ENCODE measurements at places on chromosomes 1 and 21.

DNA sequence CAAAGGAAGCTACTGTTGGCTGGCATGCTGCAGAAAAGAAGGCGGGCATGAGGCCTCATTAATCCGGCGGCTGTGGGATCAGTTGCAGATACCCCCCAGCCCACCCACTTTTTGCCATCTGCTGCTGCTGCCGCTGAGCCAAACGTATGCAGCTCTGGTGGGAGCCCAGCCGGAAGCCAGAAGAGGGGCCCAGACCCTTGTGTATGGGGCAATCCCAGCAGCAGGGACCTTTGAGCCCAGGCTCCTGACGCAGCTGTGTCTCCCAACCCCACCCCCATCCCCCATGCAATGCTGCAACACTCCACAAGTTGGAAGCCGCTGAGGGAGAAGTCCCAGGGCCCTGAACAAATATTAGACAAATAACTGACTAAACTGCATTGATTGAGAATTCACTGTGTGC lies 106.0 kb downstream of the ELAVL4 start:
- no peak for DNase-seq

- no peak for DNase-seq
Measured at GRCh38 chr1:47190857-47191256, 1.0 kb upstream of the PDZK1IP1 start.

DNA sequence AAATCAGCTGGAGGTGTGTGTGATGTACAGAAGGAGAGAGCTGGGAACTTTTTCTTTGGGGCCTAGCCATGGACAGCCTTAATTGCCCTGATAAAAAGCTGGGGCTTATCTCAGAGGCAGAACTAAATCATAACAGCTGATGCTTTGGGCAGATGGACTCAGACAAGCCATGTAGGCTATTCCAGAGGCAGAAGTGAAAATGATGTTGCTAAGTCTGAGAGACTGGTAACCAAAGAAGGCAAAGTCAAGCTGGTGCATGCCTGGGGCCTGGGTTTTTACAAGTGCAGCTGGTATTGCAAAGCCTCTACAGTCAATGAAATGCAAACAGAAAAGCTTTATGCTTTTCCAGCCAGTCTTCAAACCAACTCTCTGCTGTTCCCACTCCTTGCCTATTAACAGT lies 39.0 kb upstream of the LMX1A start:
- DNase-seq = no peak

- no peak for DNase-seq
Measured at GRCh38 chr1:47843059-47843458, 154.1 kb downstream of the TRABD2B start.

- no peak for DNase-seq
Measured at GRCh38 chr1:37040261-37040660, 5.9 kb upstream of the GRIK3 start.

DNA sequence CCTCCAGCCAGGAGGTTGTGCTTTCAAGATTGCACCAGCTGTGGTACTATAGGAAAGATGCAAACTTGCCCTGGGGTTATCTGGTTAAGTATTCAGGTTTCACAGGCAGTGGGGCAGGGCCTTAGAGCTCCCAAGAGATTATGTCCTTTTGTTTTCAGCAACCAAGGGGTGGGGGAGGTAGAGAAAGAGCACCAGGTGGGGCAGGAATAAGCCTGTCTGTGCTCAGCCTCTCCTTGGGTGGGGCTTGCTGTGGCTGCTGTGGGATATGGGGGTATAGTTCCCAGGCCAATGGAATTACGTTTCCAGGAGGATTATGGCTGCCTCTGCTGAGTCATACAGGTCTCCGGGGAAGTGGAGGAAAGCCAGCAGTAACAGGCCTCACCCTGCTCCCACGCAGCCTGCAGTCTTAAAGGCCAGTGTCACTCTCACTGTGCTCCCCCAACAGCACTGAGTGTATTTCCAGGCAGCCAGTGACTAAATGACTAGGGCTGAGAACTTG lies 508.6 kb downstream of the RWDD3 start:
- no peak for DNase-seq

DNA sequence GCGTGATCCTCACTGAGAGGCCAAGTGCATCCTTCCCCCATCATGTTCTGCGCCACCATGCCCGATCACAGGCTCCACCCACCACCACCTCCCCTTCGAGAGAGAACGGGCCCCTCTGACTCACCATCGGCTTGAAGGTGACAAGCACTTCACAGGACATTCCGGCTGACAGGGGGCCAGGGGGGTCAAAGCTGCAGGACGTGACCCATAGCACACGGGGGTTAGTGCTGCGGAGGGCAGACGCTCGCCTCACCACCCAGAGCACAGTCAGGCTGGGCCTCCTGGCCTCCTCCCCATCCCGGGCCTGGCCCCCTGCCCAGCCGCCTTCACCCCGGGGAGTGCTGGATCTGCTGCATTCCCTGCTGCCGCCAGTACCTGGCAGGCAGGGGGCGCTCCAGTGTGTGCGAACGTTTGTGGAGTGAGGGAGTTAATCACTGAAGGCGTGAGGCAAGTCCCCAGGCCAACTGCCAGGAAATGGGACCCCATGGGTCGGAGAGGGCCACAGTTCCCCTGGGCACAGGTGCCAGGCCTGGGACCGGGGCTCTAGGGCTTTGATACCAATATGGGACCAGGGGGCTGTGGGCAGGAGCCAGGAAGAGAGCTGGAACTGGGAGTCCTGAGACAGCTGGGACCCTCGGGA lies 40.9 kb upstream of the TMEM52 start:
- peak; percentile 76 for DNase-seq

- no peak for DNase-seq
Measured at GRCh38 chr1:237043846-237044636, 2.1 kb downstream of the RYR2 start.

DNA sequence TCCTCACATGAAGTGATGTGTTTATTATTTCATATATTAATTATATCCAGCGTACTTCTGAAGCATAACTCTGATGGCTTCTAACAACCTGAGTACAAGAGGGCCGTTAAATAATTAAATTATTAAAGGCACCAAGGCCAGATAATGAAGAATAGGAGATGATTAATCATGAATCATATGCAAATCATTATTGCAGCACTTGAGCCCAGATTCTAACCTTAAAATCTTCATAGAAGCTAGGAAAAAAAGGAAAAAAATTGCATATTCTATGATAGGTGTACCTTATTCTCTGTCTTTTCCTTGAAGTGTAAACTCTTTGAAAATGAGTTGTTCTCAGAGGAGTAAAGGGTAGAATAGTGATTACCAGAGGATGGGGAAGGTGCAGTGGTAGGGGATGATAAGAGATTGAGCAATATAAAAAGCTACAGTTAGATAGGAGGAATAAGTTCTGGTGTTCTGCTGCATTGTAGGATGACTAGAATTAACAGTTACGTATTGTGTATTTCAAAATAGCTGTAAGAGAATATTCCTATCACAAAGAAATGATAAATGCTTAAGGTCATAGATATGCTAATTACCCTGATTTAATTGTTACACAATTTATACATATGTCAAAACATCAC lies 51.1 kb downstream of the SWT1 start:
- DNase-seq = no peak

All from head of caudate nucleus (tissue), 42 donors.